ENCODE measurements at places on chromosomes 12 and 14.

DNA sequence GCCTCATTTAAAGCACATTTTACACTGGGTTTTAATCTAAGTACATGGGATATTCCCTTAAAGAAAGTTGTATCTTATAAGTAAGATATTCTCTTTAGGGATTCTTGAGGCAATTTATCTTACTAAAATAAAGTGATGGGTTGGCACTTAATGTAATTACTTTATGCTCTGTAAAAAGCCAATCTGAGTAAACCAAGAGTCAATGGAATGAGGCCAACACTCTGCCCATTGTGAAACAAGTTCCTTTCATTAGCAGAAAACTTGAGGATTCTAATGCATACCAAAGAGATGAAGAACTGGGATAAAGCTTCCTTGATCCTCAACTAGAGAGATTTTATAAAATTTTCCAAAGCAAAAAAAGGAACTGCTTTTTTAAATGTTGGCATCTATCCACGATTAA lies 121.2 kb downstream of the METTL25 start:
- no peak for DNase-seq

- DNase-seq: peak; percentile 61
These were observed 122.9 kb downstream of the PRKCH start for GRCh38 chr14:61444215-61444768.

GRCh38 chr14:61584331-61584741 lies 111.0 kb upstream of the HIF1A start:
- no peak for DNase-seq

GRCh38 chr12:89213747-89214146 lies 138.6 kb downstream of the DUSP6 start:
- no peak for DNase-seq

DNA sequence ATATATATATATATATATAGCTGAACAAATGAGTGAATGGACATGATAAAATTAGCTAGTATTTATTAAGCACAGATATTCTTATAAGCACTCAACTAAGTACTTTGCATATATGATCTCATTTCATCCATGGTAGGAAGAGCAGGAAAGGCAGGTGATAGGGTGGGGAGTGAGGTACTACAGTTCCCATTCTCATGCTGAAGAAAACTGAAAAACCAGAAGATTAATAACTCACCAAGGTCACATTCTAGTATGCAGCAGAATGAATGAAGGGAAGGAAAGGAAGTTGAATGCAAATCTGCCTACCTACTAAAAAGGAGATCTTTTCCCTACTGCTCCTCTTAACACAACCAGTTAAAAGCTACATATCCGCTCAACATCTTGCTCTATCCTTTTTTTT lies 298.1 kb upstream of the TMPO start:
- DNase-seq: no peak

- DNase-seq: no peak
These were observed 38.5 kb downstream of the GNPTAB start for GRCh38 chr12:101792046-101792931.

DNA sequence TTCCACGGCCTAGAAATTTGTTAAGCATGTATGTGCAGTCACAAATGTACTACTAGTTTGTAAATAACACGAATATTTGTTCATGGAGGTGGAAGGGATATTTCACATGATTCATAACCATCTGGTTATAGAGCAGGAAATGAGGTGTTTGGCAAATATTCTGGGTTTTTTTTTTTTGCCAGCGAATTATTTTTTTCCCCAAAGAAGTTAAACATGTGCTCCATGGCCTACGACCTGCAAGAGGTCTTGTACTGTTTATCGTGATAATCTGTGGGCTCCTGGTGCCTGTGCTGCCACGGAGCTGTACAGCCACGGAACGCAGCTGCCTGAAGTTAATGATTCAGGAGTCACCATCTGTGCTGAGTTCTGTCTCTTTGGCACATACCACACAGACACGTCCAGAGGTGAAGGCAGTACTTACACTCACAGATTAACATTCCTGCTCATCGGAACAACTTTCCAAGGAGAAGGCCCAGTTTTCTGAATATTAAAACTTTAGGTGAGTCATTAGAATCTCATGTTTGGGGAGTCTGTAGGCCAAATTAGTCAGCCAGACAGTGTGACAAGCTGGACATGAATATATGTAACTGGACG lies 156.3 kb downstream of the TMX1 start:
- no peak for DNase-seq

- DNase-seq: no peak
These were observed 61.4 kb upstream of the ATXN7L3B start for GRCh38 chr12:74476234-74476633.

GRCh38 chr14:89736881-89737280 lies 217.6 kb downstream of the EFCAB11 start:
- no peak for DNase-seq

DNA sequence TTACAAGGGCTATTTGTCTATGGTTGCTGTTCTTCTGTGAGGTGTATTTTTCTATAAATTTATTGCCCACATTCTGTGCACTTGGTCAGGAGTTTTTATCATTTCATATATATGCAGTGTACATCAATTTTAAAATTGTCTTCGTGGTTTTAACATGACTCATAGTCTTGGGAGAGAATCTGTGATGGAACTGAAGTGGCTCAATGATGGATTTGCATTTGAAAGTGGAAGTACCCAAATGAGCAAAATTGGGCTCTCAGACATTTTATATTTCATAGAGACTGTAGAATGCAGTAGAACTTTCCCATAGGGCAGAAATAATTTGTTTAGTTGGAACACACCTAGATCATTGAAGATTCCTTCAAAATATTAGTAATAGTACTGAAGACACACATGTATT lies 1.9 kb upstream of the SCFD1 start:
- DNase-seq: no peak

DNA sequence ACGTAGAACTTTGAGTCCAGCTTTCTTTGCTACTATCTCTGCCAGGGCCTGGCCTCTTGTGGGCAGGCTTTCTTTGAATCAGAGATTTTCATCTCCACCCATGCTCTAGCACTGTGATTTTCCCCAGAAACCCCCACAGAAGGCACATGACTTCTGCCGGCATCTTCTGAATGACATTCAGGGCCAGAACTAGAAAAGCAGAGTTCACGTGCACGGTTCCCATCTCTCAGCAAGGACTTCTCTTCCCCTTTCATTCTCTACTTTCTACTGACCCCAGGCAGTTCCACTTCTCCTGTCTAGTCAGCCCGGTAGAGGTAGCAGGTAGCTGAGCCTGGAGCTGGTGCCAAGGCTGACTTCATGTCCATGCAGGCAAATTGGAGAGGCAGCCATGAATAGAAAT lies 26.9 kb downstream of the BATF start:
- no peak for DNase-seq

GRCh38 chr14:70935135-70935534 lies 27.9 kb downstream of the PCNX1 start:
- DNase-seq: no peak

GRCh38 chr12:6084261-6084968 lies 40.1 kb downstream of the VWF start:
- no peak for DNase-seq

- no peak for DNase-seq
These were observed 29.4 kb downstream of the CORO1C start for GRCh38 chr12:108701779-108702441.

DNA sequence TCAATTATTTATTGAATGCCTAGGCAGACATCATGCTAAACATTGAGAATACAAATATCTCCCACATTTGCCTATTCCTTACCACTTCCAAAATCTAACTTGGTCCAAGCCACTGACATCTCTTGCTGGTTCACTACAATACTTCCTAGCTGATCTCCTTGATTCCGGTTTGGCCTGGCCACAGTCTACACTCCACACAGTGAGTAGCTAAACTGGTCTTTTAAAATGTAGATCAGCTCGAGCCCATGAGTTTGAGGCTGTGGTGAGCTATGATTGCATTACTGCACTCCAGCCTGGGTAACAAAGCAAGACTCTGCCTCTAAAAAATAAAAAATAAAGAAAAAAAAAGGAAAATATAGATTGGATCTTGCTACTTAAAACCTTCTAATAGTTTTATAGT lies 7.6 kb upstream of the ATP5MC2 start:
- no peak for DNase-seq

DNA sequence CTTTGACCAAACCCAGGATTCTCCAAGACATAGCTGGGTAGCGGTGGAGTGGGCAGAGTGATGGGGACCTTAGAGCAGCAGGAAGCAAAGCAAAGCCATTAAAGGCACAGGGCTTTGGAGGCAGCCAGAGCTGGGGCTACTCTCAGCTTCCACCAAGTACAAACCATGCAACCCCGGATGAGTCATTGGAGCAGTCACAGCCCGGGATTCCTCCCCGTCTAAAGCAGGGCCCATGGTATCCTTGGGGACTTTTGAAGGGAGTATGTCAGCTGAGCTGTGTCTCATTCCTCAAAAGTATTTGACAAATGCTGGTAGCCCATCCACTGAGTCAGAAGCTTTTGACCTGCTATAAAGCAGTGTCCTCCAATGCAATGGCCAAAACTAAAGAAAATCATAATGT lies 9.7 kb upstream of the IFI27 start:
- DNase-seq: no peak

GRCh38 chr12:49631336-49631907 lies 8.1 kb downstream of the PRPF40B start:
- DNase-seq: no peak

DNA sequence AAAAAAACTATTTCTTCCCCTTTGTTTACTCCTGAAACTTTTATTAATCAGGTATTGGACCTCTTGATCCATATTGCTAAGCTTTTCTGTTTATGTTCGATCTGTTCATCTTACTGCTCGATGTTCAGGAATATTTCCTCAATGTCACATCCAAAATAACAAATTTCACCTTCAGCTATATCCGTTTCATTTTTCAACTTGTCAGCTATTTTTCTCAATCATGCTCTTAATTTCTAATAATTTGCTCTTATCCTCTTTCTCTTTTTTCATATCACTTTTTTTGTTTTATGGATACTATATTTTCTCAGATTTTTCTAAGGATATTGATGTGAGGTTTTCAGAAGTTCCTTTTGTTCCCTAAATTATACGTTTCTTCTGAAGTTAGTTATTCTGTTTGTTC lies 29.8 kb downstream of the SLC38A4 start:
- no peak for DNase-seq

- DNase-seq: no peak
These were observed 412.6 kb downstream of the MDGA2 start for GRCh38 chr14:47262801-47263200.

DNA sequence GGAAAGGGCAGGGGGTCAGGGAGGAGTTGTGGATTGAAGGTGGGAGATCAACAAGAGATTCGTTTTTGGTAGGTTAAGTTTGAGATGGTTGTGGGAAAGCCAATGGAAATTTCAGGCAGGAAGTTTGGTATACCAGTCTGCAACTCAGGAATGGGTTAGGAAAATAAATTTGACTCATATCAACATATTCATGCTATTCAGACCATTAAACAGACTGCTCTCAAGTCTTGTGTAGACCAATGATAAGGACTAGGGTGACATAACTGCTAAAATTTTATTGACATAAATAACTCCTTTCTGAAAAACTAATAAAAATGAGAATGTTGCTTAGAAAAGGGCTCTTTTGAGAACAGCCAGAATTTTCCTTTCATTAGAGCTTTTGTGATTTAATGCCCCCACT lies 60.0 kb downstream of the PLEKHA5 start:
- no peak for DNase-seq

DNA sequence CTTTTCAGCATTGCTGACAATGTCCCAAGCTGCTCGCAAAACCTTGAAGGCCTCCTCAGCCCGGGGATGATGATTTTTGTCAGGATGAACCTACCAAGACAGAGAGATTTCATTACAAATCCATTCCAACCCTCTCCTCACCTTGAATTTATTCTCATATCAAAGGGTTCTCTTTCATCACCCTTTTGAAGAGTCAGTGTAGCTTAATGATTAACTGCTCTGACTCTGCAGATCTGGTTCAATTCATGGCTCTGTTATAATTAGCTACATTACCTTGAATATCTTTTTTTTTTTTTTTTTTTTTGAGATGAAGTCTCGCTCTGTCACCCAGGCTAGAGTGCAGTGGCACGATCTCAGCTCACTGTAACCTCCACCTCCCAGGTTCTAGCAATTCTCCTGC lies 5.6 kb downstream of the ORMDL2 start:
- no peak for DNase-seq

- DNase-seq: no peak
These were observed 401.8 kb downstream of the BTG1 start for GRCh38 chr12:91743704-91744321.

DNA sequence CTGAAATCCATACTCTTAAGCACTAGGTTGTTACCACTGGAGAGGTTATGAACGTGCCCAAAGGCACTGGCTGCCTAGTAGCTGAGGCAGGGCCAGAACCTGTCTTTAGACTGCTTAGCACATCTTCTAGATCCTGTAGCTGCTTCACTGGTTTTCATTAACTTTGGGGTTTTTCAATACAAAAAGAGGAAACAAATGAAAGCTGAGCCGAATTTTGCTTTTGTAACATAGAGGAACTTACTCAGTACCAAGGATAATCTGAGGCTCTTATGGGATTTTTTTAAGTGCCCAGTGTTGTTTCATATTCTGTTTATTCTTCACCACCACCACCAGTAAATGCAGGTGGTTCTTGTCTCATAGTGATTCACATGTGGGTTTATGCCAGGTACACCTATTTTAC lies 396.1 kb downstream of the RAD51B start:
- no peak for DNase-seq

GRCh38 chr12:18570543-18570942 lies 167.3 kb downstream of the PLCZ1 start:
- no peak for DNase-seq

- DNase-seq: peak; percentile 26
These were observed 31.8 kb upstream of the OR10A7 start for GRCh38 chr12:55188974-55189556.

DNA sequence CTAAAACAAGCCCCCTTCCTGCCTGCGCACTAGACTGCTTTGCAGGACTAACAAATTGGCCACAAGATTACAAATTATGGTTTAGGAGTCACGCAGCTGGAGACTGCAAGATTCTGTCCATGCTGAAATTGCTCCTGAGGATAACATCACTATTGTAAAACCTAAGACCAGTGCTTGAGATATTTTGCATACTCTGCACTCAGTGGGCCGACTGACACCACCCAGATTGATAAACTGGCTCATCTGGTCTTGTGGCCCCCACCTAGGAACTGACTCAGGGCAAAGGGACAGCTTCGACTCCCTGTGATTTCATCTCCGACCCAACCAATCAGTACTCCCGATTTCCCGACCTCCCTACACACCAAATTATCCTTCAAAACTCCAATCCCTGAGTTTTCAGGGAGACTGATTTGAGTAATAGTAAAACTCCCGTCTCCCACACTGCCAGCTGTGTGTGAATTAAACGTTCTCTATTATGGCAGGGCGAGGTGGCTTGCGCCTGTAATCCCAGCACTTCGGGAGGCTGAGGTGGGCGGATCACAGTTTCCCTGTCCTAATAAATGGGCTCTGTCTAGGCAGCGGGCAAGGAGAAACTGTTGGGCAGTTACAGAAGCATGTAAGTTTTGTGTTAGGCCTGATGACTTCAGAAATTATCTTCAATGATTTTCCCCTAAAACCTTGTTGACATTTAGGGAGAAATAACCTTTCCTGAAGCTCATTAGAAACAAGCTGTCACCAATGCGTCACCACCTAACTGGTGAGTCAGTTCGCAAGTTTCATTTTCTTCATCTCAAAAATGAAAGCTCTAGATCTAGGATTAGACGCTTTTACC lies 5.3 kb upstream of the UBC start:
- DNase-seq: no peak
